ENCODE measurements at places on chromosomes 16 and 17.

DNA sequence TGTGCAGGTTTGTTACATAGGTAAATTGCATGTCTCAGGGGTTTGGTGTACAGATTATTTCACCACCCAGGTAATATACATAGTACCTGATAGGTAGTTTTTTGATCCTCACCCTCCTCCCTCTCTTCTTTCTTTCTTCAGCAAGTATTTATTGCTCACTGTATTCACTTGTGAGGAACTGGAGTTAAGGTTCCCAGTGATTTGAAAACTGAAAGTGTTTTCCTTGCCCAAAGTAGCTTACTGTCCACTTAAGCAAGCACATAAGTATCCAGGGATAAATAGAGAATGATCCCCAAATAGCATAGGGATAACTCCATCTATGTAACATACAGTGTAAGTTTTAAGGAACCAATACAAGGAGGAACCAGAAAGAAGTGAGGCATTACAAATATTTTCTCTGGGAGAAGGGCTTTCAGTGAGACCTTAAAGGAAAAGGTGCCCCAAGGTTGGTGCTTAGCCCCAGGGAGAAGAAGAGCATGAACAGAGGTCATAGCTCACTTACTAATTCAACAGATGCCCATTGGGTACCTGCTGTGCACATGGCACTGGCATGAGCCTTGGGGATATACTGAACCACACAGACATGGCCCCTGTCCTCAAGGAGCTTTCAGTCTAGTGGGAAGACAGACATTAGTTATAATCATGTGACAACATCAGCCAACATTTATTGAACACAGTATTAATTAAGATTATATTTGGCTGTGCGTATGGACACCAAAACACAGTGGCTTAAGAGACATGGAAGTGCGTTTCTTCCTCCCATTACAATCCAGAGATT lies 17.0 kb downstream of the MYL4 start:
- DNase-seq, result no peak

GRCh38 chr16:12366313-12366712 lies 389.8 kb downstream of the SNX29 start:
- DNase-seq, result no peak

DNA sequence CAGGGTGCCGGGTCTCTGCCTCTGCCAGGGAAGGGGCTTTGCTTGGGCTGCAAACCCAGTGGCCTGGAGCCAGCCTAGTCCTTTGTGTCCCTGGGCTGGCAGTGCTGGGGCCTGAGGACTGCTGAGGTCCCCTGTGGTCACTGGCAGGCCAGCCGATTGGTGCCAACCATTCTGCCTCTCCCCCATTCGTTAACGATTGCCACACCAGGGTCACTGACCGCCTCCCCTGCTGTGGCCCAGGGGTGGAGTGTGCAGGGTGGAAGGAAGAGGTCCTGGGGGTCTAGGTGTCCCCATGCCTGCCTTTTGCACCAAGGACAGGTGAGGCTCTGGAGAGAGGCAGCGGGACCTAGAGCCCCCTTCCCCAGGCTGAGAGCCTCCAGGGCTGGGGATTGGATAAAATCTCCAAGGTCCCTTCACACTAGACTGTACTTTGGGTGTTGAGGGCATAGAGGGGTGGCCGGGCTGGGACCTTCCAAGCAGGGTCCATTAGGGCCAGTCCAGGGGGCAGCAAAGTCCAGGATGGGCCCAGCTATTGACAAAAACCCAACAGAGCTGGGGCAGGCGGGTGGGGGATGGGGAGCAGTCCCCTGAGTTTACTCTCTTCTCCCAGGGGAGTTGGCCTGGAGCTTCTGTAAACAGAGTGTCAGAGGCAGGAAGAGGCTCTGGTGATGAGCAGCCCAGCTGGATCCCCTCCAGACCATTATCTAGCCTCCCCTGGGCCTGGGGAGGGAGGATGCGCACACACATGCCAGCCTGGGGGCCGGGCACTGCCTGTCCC lies 1.1 kb downstream of the VASN start:
- peak; percentile 54 for DNase-seq

DNA sequence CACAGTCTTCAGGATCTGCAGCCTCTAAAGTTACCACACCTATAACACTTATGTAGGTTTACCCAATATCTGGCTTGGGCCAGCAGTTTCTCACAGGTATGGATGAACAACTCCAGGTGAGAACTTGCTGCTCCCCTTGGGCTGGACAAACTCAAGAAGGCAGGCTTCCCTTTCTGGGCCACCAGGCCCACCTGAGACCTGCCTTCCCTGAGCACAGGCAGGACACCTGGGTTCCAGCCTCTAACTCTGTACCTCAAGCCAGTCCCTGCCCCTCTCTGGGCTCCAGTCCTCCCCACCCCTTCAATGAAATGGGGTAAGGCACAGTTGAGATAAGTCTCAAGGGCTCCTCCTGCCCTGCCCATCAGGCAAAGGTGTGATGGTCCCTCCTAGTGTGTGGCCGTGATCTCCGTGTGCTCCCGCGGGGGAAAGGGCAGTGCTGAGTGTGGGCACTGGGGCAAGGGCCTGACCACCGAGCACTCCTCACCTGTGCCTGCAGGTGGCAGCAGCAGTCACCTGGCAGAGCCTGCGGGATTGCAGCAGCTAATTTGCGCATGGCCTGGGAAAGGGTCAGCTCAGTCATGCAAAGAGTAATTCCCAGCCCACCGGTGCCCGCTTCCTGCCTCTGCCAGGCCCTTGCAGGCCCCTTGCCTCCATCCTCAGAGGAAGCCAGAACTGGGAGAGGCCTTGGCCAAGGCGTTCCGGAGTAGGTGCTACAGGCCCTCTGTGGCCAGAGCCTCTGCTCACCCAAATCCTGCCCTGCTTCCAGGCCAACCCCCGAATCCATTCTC lies 28.2 kb upstream of the ADGRG1 start:
- DNase-seq, result peak; percentile 68

GRCh38 chr17:74678541-74678940 lies 34.2 kb downstream of the CD300LF start:
- peak; percentile 27 for DNase-seq

DNA sequence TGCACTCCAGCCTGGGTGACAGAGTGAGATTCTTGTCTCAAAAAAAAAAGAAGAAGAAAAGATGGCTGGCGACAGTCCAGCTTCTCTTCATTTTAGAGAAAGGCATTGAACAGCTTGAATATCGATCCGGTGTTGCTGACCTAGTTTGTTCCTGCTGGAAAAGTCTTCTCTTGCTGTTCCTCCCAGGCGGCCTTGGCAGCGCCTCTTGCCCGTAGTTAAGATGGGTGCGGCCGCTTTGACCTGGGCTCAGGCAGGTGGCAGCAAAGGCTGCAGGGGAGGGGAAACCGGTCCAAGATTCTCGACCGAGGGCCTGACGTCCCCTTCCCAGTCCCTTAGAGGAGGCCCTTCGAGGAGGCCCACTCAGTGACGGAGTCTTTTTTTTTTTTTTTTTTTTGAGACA lies 3.8 kb upstream of the ZNF764 start:
- no peak for DNase-seq

GRCh38 chr17:75845058-75845711 lies 981 bp upstream of the UNC13D start:
- peak; percentile 91 for DNase-seq

- DNase-seq, result no peak
These were observed 8.3 kb upstream of the GUCY2D start for GRCh38 chr17:7993972-7994589.

- DNase-seq, result no peak
These were observed 88.5 kb upstream of the RPL38 start for GRCh38 chr17:74114881-74115470.

DNA sequence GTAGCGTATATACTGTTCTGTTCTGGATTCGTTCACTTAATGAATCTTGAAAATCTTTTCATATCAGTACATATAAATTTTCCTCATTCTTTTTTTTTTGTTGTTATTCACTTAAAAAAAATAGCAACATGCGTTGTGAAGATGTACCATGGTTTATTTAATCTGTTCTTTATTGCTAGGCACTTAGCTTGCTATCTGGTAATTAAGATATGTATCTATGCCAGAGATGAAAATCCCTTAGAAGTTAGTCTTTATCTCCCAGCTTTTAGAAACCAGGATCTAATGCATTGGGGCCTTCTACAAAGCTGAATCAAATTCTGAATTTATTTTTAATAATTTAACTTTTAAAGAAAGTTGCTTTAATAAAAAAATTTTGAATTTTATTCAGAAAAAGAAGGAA lies 13.0 kb upstream of the DNAJA2 start:
- no peak for DNase-seq

- peak; percentile 52 for DNase-seq
These were observed 12.1 kb upstream of the NDUFAB1 start for GRCh38 chr16:23608194-23608593.

DNA sequence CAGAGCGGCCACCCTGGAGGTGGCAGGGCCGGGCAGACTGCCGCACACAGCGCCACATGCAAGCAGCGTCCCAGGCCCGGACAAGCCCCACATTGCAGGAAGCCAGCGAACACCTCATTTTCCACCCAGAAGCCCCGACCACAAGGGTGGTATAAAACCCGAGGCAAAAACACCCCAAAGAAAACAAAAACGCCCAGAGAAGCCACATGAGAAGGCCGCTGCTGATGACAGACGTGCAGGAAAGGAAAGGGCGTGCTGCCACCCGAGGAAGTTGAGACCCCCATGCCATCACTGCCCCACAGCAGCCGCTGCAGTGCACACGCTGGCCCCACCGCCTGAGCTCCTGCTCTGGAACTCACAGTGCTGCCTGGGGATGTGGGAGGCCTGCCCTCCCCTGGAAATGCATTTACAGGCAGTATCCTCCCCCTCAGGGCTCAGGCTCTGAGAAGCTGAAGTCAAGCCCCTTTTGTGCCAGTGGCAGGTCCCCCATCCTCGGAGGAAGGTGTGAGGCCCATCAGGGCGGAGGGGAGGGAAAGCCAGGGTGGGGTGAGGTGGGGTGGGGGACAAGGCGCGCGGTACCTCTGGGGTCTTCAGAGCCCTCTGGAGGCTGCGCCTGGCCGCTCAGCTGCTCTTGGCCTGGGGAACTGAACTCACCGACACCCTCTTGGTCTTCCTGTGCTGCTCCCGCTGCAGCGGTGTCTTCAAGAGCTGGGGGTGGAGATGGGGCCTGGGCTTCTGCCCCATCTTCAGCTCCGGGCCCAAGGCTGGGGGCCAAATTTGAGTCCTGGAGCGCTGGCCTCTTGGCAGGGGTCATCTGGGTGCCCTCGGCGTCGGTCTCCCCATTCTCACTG lies 62.0 kb downstream of the IL21R start:
- DNase-seq, result no peak

- no peak for DNase-seq
These were observed 85.2 kb downstream of the SPAG9 start for GRCh38 chr17:51035431-51035830.

GRCh38 chr16:27254262-27254811 lies 14.2 kb downstream of the NSMCE1 start:
- no peak for DNase-seq

- DNase-seq, result no peak
These were observed 15.0 kb upstream of the PEMT start for GRCh38 chr17:17606416-17607000.

- DNase-seq, result no peak
These were observed 15.7 kb upstream of the GPR139 start for GRCh38 chr16:20089246-20089965.

GRCh38 chr17:51706093-51706492 lies 445.7 kb downstream of the UTP18 start:
- no peak for DNase-seq

Measured in A549 (cell line).